ENCODE measurements at places on chromosomes 4 and X.

GRCh38 chrX:150253959-150254620 is 109.0 kb upstream of the MAMLD1 start:
- DNase-seq, result no peak

DNA sequence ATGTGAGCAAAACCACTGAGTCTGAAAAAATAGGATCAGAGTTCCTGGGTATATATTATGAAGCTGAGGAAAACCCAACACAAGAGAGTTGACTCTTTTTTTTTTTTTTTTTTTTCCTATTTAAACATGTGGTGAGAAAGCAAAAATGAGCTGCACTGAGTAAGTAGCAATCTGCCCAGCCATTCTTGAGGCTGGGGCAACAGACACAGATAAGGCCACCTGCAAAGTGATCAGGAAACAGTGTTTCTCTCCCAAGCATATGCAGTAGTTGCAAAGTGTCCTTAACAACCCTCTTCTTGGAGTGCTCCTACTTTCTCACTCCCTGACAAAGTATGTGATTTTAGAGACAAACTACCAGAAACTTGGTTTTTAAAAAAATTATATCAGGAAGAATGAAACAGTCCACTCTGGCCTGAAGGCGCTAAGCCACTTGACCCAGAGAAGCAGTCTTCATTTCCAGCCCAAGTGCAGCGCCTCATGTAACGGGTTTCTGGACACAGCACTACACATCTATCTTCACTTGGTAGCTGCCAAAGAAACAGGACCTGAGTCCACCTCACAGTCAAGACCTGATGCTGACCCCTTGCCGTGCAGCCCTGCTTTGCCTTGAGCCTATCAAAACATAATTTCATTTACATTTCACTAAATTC is 124.6 kb upstream of the MAP3K15 start:
- no peak for DNase-seq

- no peak for DNase-seq
Observed at GRCh38 chrX:57447856-57448255, 144.0 kb upstream of the ZXDB start.

DNA sequence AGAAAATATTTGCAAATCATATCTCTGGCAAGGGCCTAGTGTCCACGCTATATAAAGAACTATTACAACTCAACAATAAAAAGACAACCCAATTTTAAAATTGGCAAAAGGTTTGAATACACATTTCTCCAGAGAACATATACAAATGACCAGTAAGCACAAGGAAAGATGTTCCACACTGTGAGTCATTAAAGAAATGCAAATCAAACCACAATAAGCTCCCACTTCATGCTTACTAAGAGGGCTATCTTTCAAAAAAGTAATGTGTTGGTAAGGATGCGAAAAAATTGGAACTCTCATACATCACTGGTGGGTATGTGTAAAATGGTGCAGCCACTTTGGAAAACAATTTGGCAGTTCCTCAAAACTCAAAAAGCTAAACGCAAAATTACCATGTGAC is 884.0 kb upstream of the INTU start:
- no peak for DNase-seq

GRCh38 chr4:45293335-45293734 is 567.0 kb upstream of the GNPDA2 start:
- DNase-seq, result no peak

GRCh38 chr4:6449746-6450369 is 22.6 kb downstream of the PPP2R2C start:
- DNase-seq, result no peak

GRCh38 chr4:81754169-81754568 is 282.5 kb upstream of the RASGEF1B start:
- DNase-seq, result no peak

- no peak for DNase-seq
Observed at GRCh38 chr4:41388080-41388479, 131.4 kb downstream of the UCHL1 start.
